ENCODE measurements at places on chromosomes 2 and 18.

DNA sequence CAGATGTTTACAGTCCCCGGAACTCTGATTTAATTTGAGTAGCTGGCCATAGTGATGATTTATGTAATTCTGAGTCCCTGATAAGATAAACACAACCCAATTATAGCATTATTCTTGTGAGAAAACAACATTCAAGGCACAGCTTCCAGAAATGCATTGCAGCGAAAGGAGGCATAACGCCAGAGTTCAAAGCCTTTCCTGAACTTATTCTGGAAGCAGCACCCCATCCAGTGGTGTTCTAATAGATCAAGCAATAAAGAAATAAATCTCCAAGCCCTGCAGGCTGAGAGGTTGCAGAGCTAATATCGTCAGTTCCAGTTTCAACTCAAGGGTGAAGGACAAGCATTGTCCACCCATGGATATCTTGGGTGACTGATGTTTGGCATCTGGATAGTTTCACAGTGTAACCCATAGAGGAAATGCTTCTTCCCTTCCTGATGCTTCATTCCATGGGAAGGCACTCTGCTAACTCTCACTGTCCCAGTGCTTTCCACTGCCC, 18.8 kb downstream of the CDH2 start:
- no peak for DNase-seq

GRCh38 chr2:108866041-108866440, 79.5 kb downstream of the CCDC138 start:
- no peak for DNase-seq

DNA sequence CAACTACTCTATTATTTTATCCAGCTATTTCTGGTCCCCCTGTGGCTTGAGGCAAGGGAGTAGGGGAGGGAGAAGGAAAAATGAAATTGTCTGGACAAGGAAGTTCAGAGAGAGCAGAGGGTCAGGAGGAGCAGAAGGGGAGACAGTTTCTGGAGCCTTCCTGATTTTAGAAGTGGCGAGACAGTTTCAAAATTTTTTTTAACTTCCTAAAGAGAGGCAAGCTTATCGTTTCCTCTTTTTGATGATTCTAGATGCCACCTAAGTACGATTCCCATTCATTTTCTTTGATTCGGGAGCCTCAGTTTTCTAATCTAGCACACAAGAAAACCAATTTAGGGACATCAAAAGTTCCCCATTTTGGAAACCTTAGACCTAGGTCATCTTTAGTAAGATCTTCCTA, 96.9 kb upstream of the B3GNT2 start:
- no peak for DNase-seq

DNA sequence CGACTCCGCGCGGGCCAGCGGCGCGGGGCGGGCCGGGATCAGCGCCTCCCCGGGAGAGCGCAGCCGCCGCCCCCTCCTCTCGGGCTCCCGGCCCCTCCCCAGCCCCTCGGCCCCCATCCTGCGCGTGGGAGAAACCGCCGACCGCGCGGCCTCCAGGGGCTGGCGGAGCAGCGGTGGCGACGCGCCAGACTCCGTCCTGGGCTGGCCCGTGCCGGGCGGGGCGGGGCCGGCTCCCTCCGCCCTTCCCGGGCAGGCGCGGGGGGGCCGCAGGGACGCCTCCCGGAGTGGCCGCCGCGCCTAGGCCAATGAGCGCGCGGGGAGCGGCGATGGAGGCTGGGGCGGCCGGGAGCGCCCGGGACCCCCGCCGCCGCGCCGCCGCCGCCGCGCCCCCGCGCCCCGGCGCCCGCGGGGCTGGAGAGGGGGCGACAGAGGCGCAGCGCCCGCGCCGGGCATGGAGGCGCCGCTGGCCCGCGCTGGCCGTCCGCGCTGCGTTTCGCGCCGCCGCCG, 49.1 kb downstream of the KCNIP3 start:
- no peak for DNase-seq

GRCh38 chr2:111647359-111647758, 236.6 kb downstream of the ANAPC1 start:
- DNase-seq = no peak

DNA sequence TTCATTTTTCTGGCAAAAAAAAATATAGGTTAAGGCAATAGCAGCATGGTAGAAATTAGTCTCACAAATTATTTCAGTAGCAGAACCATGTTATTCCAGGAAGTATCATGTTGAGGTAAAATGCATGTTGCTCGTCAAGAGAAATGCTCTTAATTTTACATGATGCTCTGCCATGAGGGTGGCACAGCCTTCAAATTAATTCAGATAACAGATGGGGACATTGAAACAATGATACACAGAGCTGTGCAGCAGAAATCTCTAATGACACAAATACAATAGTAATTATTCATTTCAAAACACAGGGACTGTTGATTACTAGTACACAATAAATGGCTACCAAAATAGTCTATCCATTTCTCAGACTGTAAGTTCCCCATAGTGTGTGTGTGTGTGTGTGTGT, 24.8 kb downstream of the GAREM1 start:
- no peak for DNase-seq

GRCh38 chr2:20452551-20452950, 5.7 kb downstream of the RHOB start:
- no peak for DNase-seq
